ENCODE measurements at places on chromosomes 12 and 14. TPM values are rescaled to one million over a fixed set of nuclear protein-coding genes. Genes with fewer than 3 reads are reported as not detected.

GRCh38 chr14:75428230-75429104 is 645 bp downstream of the JDP2 start:
- no peak for DNase-seq

- DNase-seq, result no peak
Observed at GRCh38 chr14:93153121-93153520, 31.6 kb downstream of the MOAP1 start.

GRCh38 chr12:40137252-40137651 is 31.4 kb upstream of the SLC2A13 start:
- no peak for DNase-seq

GRCh38 chr12:16530268-16530850 is 75.6 kb downstream of the LMO3 start:
- no peak for DNase-seq

- no peak for DNase-seq
Observed at GRCh38 chr14:74763803-74764531, 851 bp downstream of the YLPM1 start.

DNA sequence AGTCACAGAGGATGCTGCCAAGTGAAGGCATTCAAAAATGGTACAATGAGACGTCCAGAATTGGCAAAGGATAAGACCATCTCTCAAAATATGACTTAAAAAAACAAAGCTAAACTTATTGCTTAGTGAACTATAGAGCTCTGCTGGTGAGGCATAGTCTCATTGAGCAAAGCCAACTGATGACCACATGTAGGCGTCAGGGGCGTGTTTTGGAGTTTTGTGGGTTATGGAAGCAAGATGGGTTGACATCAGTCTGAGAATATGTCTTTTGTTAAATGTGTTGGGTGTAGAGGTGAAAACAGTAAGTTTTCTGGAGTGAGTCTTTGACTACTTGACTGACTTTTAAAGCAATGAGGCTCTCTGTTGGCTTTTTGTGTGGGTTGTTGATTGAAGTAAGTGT is 47.2 kb downstream of the ATL1 start:
- DNase-seq, result peak; percentile 50

DNA sequence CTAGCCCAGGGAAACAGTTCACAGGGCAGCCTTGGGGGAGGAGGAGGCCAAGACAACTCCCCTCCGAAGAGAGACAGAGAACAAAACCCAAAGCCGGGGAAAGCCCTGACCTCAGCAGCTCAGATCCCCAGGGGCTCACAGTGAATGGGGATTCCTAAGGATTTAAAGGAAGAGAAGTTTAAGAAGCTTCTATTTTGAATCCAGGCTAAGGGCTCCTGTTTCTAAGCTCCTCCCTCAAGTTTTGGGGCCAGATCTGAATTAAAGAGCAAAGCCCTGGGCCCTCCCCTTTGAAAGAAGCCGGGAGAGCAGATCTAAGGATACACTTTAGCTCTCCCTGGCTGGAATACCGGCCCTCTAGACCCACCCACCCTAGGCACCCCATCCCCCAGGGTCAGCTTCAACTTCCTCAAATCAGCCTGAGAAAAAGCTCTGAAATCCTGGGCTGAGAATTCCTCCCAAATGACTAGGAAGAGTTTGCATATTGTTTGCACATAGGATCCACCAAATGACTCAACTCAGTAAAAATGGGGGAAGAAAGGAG is 3.9 kb downstream of the KDM2B start:
- no peak for DNase-seq

DNA sequence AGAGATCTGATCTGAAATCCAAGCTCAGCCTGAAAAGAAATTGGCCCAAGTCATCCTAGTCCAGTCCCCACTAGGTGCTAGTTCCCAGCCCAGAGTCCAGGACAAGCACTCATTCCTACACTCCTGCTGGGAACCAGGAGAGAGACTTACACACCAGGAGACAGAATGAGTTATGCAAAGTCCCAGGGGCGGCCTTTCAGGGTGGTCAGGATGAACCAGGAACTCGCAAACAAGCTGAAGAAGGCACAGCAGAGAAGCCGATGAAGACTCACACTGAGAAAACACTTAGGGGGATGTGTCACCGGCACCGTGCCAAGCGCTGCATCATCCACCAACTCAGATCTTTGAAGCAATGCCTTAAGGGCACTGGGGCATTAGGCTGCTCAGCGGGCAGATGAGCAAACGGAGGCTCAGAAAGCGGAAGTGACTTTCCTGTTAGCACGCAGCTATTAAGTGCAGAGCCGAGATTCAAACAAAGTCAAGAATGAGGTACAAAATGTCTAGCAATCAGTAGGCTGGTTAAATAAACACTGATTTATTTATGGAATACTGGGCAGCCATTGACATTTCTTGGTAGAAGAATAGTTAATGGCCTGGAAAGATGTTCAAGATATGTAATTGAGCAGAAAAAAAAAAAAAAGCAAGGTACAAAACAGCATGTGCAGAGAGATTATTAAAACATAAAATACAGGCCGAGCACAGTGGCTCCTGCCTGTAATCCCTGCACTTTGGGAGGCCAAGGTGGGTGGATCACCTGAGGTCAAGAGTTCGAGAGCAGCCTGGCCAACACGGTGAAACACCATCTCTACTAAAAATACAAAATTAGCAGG is 78.7 kb downstream of the LRRC74A start:
- peak; percentile 66 for DNase-seq

DNA sequence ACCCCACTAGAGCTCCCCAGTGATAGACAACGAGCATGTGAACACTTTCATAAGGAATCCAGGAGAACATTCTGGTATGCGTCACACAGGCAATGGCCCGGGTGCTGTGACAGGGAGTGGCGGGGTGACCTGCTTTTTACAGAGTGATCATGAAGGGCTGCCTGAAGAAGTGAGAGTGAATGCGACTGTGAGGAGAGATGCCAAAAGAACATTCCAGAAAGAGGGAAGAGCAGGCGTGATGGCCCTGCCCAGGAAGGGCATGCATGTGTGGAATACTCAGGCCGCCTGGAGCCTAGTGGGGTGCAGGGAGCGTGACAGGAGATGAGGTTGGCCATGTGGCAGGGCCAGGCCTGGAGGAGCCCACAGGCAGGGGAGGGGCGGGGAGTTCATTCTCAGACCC is 53.8 kb downstream of the FZD10 start:
- DNase-seq, result no peak

DNA sequence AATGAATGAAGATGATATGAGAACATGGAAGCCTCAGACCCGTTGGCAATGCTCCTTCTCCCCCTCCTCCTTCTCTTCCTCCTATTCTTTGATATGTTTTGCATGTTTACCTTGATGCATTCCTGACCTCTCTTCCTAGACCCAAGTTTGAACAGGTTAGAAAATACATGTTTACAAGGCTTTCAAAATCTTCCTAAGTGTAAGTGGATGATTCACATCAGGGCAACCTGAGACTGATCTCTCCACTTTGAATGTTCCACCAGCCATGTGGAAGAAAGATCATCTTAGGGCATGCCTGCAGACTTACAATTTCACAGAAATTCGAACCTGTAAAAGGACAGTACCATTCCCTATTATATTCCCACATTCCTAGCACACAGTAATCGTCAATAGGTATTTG is 18.0 kb upstream of the LDHB start:
- no peak for DNase-seq

- no peak for DNase-seq
Observed at GRCh38 chr12:111753144-111753881, 13.4 kb upstream of the ALDH2 start.

DNA sequence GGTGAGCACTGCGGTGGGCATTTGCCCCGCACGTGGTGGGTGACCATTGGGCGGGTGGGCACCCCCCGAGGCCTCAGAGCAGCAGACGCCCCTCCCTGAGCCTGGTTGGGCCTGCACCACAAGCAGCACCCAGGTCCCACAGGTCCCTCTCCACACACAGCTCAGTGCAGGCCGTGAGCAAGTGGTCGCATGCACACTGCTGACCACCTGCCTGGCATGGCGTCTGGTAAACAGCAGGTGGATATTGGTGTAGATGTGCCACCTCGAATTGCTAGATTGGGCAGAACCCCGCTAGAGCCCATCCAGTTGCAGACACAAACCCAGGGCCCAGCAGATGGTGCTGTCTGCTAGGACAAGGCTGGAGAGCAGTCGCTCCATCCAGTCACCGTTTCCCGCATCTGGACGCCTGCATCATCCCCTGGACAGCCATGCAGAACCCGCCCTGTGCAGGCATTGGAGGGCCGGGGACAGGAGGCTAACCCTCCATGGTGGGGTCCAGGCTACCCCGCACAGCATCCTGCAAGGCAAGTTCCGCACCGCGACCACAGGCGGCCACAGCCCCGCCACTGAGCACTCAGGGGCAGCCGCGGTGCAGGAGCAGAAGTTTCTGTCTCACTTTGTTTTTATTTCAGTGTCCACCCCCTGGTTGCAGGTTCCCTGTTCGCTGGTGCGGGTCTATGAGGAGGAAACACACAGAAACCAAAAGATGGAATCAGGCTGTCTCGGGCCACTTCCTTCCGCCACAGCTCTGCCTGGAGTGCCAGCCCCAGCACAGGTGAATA is 45.6 kb upstream of the RIMBP2 start:
- DNase-seq, result no peak

DNA sequence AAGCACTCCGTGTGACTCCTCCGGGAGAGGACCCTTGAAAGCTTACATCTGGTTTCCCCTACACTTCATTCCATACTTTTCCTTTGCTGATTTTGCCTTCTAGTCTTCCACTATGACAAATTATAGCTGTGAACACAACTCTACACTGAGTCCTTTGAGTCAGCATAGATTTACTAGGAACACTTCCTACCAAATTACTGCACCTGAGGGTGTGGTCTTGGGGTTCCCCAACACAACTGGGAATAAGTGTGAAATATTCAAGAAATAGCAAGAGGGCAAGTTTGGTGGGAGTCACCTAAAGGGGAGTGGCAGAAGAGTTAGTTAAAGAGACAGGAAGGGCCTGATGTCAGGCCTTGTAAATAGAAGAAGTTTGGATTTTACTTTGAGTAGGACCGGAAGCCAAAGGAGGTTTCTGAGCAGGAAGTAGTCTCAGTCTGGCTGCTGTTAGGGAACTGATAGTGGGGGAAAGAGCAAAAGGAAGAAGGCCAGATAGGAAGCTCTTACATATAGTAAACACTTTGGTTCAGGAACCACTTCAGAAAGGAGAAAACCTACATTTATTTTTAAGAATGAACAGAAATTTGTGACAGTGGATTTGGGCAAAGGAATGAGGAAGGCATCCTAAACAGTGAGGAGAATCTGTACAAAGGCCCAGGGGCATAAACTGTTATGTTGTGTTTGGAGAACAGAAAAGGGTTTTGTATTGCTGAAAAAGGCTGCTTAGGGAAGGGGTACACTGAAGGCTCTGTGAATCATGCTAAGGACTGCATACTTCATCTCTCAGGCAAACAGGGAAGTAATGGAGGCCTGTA is 14.2 kb downstream of the SEL1L start:
- DNase-seq, result no peak

GRCh38 chr14:74579447-74580274 is 32.4 kb downstream of the LTBP2 start:
- no peak for DNase-seq

GRCh38 chr14:53226553-53226952 is 73.4 kb upstream of the DDHD1 start:
- no peak for DNase-seq

GRCh38 chr12:89016970-89017778 is 335.1 kb downstream of the DUSP6 start:
- DNase-seq, result no peak

DNA sequence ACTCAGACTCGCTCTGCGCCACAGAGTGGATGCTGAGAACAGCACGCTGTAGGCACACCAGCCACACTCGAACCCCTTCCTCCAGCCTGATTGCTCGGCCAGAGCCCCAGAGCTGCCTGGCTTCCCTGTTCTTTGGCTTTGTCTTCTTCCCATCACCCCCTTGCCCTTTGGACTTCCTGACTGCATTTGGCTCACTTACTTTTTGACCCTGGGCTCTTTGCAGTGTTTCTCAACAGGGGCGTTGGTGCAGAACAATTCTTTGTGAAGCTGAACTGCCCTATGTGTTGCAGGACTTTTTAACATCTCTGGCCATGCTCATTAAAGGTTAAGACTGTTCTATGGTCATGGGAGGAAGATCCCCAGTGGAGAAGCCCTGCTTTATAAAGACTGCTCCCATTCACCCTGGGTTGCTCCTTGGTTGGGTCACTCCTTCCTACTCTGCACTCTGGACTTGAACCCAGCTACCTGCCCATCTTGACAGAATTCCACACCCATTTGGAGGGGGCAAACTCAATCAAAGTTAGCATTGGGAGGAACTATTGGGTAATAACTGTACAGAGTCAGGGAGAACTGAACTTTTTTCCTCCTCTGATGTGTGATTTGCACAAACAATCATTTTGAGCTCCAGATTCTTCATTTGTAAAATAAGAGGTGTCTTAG is 127.7 kb upstream of the PLEKHG7 start:
- DNase-seq, result no peak

- no peak for DNase-seq
Observed at GRCh38 chr12:67086116-67086515, 183.0 kb upstream of the CAND1 start.

- DNase-seq, result no peak
Observed at GRCh38 chr14:67385618-67386017, 25.5 kb downstream of the EIF2S1 start.

DNA sequence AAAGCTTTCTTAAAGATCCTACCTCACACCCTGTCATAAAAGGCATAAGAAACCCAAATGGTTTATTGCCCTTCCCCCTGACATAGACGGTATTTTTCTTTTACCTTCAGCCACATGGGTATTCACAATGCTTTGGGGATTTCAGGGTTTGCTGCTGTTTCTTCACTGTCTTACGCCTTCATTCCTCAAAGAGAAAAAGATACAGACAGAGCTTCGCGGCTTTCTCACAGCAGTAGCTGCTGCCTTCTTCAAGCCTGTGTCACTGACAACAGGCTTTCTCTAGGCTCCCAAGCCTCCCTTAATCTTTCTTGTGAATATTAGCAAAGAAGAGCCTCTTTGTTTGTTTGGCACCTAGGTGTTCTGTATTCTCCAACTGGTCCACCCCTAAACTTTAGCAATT is 197.4 kb upstream of the ARID2 start:
- no peak for DNase-seq

GRCh38 chr14:70811050-70811449 is 1.7 kb upstream of the MAP3K9 start:
- no peak for DNase-seq

GRCh38 chr12:121800694-121801594 is 2.9 kb upstream of the SETD1B start:
- peak; percentile 81 for DNase-seq

DNA sequence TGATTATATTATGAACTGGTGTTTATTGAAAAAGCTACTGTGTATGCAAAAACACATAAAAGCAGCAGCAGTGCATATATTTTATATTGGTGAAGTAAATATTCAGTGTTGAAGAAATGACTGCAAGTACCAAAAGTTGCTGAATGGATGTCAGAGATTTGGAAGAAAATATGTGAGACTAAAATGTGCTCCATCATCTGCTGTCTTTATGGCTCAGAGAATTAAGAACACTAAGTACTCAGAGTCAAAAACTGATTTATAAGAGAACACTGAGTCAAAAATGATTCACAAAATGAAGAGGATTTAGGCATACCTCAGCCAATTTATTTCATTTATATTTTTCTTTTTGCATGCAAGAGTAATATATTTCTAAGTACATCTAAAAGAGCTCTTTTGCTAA is 86.3 kb upstream of the PDZRN4 start:
- DNase-seq, result no peak

Gene GPRC5D
- total RNA-seq, result not detected

Gene PELI2
- total RNA-seq, result 24.1 TPM

Gene GPX2
- 7.5 TPM for total RNA-seq

Gene ADAMTS20
- not detected for total RNA-seq

Gene ITGA7
- total RNA-seq, result 190 TPM

Gene P2RX2
- 0.29 TPM for total RNA-seq

Gene CLEC4A
- total RNA-seq, result 2.5 TPM

Gene BDKRB1
- not detected for total RNA-seq

Gene RASSF9
- 2.2 TPM for total RNA-seq

Gene TEX52
- total RNA-seq, result not detected

Gene SOAT2
- 0.16 TPM for total RNA-seq

Gene CHGA
- 0.98 TPM for total RNA-seq

Gene FAM222A
- 1.3 TPM for total RNA-seq
